Activated CD4-positive, alpha-beta T cell treated with anti-CD3 and anti-CD28 coated beads, Interleukin-2, amount 50 U/mL, for 48 hours (primary cell): ENCODE measurements at places on chromosomes 2 and 18.

DNA sequence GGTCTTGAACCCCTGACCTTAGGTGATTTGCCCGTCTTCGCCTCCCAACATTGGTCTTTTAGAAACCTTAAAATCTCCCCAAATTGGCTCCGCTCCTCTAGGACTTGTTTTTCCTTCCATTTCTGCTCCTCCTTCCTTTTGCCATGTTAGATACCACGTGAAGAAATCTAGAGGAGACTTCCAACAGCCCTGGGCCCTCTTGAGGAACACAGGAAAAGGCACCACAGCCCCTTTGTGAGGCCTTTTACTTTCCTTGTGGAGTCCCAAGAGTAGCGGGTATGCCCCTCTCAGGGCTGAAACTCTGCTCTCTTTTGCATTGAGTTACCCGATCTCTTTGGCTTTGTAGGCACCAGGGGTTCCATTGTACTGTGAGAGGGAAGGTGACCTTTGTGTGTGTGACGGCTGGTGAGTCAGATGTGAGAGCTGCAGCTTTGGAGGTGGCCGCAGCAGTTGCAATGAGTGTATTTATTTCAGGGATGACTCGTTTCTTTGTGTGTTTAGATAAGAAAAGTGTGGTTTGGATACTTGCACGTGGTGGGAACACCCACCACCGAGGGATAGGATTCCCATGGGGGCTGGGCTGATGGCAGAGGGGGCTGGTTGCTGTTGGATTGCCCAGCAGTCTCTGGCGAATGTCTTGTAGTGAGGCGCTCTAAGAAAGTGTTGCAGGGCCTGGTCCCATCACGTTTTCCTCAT is 218.4 kb upstream of the HS6ST1 start:
- no peak for DNase-seq

DNA sequence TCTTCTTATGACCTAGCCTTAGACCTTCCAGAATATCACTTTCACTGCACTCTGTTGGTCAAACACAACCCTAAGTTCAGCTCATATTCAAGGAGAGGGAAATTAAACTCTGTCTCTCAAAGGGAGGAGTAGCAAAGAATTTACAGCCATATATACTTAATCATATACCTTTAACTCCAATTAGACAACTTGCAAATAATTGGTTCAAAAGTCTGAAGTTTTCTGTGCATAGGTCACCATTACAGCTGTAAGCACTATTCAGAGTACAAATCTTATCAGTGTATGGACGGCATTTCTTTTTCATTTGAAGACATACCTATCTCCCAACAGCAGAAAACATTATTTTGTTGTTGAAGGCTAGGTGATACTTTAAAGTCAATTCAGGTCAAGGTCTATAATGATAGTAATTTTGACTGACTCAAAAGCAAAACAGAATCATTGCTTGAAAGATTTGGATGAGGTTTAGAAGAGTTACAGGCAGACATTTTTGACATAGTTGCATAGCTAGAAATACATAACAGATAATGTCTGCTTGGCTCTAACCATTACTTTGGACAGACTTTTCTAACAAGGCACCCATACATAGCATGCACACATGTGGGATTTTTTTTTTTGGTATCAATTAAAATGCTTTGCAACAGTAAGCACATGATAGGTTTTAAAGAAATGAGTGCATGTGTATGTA is 131.5 kb downstream of the CPS1 start:
- no peak for DNase-seq

DNA sequence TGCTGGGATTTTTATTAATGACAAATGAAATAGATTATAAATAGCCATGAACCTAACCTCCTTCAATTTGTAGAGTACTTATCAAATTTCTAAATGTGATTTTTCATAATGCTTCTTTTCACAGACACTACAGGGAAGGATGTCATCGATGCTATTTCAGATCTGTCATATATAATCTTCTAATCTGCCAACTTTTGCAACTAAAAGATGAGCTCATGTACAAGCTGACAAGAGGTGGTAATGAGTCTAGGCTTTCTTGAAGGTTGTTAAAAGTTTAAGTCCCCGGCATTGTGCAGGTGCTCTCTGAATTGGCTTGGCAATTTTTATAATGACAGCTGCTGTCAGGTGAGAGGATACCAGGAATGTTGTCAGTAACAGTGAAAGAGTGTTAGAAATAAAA is 320.4 kb downstream of the LRRTM4 start:
- DNase-seq, result no peak

- no peak for DNase-seq
Measured at GRCh38 chr2:217705461-217705860, 297.3 kb downstream of the TNS1 start.

GRCh38 chr18:74315464-74316256 is at the start of gene C18orf63:
TSS of gene C18orf63 (plus strand) at chr18:74315839. CDS start at chr18:74317866, 2,027 bp downstream.
- DNase-seq, result no peak

DNA sequence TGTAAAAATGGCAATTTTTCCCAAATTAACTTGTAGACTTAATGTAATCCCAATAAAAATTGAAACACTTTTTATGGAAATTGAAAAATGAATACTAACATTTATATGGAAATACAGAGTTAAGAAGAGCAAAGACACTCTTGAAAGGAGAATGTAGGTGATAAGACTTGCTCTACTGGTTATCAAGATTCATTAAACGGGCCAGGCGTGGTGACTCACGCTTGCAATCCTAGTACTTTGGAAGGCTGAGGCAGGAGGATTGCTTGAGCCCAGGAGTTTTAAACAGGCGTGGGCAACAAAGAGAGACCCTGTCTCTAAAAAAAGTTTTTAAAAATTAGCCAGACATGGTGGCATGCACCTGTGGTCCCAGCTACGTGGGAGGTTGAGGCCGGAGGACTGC is 29.5 kb upstream of the ZNF396 start:
- DNase-seq, result no peak

GRCh38 chr2:58448065-58448507 is 207.0 kb upstream of the FANCL start:
- peak; percentile 18 for DNase-seq

GRCh38 chr2:212158081-212158480 is 380.5 kb downstream of the ERBB4 start:
- DNase-seq, result no peak

- DNase-seq, result no peak
Measured at GRCh38 chr18:51011709-51012108, 18.3 kb upstream of the SMAD4 start.

- DNase-seq, result no peak
Measured at GRCh38 chr2:173692068-173692467, 273.1 kb downstream of the SP3 start.

- no peak for DNase-seq
Measured at GRCh38 chr18:48168861-48169260, 238.4 kb upstream of the SMAD2 start.

GRCh38 chr2:170885130-170885791 is 43.8 kb upstream of the GORASP2 start:
- DNase-seq, result no peak

DNA sequence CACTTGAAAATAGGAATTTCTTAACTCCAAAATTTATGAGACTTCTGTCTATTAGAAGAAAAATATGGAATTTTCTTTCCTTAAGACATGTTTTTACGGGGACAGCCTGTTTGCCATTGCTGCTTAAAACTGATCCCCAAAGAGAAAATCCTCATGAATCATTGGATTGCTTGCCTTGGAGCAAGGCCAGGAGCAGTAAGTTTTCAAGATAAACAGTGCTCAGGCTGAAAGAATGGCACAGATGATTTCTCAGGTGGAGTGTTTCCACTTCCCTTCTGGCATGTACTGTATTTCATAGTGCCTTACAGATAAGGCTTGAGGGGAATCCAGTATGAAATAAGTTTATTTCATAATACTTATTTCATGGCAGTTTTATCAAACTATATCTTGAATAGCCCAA is 74.3 kb upstream of the MMADHC start:
- no peak for DNase-seq

DNA sequence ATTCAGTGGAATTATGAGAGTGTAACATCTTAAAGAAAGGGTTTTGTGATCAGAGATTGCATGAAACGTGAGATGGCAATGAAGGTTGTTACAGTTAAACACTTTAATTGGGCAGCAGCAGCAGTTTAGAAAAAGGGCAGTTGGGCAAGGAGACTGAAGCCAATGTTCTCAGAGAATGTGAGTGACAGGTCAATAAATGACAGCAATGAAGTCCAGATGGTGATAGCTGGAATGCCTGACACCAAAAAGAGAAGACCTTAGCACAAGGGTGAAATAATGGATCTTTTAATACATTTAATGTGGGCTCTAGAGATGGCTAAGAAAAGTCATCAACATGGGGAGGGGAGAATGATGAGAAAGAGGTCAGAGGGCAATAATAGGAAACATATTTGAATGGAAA is 89.4 kb upstream of the CDH7 start:
- no peak for DNase-seq

DNA sequence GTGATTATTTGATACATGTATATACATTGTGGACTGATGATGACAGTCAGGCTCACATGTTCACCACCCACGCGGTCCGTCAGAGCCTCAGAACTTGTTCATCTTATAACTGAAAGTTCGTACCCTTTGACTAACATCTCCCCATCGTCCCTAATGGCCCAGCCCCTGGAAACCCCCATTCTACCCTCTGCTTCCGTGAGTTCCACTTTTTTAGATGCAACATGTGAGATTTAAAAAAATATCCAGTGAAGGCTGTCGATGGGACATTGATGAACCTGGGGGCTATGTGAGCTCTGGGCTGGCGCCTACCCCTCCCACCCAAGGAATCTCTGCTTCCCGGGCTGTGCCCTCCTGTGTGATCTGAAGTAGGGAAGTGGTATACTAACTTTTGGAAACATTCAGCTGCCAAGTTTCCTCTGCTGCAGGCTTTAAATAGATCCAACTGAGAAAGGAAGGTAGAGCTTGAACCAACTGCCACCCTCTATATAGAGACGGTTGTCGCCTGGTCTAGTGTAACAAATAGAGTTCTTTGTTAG is 163.8 kb downstream of the FAM210A start:
- DNase-seq, result peak; percentile 94

GRCh38 chr2:9284521-9285297 is 78.1 kb downstream of the ASAP2 start:
- no peak for DNase-seq

- DNase-seq, result no peak
Measured at GRCh38 chr2:221204699-221205098, 367.4 kb downstream of the EPHA4 start.

DNA sequence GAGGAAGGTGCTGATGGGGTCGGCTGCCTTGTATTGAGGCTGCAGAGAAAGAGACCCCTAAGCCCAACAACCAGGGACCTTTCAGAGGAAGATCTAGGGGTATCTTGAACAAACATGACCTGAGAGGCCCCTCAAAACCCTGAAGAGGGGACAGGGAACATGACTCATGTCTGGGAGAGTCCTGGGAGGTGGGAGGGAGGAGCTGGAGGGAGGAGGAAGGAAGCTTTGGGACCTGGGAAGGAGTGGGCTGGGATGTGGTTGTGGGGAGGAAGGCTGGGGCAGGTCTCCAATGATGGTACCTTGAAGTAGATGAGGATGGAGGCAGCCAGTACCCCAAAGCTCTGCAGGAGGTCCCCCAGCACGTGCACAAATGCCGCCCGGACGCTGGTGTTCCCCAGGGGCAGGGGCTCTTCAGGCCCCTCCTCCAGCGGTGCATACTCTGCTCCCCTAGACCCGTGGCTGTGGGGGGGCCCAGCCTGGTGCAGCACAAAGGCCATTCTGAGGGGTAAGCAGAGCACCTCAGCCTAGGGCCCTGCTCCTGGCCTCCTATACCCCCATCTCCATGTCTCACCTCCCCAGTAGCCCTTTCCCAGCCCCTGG is 5.9 kb downstream of the SLC30A3 start:
- DNase-seq, result no peak

DNA sequence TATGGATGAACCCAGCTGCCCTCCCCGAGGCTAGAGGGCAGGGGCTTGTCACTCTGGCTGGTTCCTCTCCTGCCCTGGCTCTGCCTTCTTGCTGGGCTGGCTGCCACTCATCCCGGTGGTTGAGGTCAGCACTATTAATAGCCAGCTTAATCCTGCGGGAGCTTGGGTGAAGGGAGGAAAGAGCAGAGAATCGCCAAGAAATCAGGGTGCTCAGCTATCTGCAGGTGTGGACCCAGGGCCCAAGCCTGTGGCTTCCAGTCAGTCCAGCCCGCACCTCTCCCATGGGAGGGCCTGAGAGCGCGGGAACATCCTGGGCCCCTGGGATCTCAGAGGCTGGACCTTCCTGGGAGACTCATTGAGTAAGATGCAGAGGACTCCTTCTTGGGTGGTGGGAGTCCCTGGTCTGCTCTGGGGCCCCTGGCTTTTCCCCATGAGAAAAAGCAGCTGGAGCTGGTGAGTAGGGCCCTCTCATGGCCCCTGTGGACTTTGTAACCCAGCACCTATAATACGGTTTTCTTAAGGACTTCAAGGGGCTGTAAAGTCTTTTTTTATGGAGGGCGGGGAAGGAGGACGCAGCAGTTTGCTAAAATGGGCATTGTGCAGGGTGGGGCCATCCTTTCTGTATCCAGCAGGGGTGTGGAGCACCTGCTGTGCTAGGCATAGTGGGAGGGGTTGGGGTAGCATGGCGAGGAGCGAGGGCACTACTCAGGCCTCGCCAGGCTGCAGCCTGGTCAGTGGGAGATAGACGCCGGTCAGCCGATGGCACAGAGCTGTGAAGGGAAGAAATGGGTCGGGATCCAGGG is 27.4 kb upstream of the CNNM3 start:
- no peak for DNase-seq

DNA sequence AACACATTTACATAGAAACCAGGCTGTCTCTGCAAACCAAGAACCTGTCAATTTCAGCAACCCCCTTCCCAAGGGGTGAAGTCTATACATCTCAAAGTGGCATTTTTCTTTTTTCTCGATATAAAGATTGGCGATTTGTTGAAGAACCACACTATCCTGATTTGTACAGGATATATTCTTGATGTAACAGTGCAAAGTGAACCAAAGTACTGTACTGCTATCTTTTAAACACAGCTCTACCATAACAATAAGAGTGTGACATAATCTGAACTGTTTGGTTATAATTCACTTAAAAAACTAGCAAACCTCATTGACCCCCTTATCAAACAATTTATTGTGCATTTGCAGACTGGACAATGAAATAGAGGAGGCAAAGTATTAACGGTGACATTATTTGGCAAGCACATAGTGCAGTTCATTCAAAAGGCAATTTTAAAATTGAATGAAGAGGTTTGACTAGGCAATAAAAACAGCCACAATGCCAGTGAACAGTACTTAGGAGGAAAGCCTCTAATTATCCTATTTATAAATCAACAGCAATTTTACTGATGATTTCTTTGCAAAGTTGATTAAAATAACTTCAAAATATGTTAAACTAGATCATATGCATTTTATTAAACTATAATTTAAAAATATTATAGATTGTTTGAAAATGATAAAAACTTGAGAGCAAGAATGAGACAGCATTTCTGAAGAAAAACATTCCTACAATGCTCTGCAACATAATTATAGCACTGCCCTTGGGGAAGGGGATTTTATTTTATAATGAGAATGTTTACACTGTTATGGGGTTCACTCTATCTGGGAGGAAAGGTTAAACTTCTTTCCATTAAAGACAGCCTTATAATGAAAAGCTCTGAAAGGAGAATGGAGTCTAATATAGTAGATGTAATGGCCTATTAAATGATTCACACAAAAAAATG is 440.9 kb downstream of the ZEB2 start:
- no peak for DNase-seq

DNA sequence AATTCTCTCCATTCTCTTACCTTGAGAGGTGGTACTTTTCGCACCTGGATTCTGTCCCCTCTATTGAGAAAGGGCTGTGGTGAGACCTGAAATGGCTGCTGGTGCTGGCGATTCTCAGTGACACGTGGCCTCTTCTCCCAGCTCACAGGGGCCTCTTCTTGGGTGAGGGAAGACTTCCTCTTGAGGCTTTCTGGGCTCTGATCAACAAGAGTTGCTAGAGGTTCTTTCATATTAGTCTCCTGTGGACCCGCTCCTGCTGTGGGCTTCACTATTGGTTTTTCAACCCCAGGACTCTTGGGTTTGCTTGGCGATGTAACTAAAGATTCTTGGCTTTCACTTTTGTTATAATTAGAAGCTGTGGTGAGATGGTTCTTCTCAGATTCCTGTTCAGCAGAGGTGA is 76.3 kb upstream of the DTNB start:
- no peak for DNase-seq
